ENCODE measurements at places on chromosomes 11 and 22.

DNA sequence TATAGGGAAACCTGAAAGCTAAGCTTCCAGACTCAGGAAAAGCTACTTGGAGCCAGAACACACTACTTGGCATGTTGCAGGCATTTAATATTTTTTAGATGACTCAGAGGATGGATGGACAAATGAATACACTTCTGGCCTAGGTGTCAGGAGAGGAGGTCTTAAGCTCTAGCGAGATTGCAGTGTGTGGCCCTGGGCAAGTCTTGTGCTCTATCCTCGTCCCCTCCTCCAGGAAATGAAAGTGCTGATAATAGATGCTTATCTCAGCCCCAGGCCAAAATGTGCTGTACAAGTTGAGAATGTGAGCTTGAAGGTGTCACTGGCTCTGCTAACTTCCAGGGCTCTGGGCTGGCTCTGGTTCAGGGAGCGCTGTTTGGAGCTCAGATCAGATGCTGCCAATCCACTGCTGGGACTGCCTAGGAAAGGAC lies 136.3 kb downstream of the PKNOX2 start:
- no peak for DNase-seq

DNA sequence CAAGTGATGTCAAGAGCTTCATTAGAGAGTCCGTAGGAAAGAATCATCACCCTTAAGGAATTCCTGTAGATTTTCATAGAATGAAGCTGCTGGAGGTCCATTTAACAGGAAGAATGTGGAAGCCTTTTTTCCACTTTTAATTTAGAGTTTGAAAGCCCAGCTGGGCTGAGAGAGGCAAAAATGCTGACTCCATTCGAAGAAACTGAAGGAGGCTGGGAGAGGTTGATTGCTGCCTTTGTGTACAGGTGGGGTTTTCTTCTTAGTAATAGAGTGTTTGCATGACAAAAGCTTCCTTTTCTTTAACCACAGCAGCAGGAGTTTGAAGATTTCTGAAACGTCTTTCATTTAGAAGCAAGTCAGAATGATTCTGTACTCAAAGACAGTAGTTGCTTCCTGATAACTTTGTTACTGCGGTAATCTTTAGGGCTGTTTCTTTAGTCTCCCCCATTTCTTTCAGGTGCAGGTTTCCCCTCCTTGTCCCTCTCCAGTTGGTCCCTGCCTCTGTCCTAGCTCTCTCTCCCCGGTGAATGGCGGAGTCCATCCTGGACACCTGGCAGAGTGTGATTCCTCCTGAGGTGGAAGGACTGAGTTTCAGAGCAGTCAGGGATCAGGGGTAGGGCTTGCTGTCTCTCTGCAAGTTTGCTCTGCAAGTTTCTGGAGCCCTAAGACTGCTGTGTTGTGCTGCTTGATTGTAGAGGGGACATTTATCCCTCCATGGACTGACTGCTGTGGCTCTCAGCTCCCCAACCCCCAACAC lies 166.2 kb downstream of the LDLRAD3 start:
- DNase-seq, result no peak

DNA sequence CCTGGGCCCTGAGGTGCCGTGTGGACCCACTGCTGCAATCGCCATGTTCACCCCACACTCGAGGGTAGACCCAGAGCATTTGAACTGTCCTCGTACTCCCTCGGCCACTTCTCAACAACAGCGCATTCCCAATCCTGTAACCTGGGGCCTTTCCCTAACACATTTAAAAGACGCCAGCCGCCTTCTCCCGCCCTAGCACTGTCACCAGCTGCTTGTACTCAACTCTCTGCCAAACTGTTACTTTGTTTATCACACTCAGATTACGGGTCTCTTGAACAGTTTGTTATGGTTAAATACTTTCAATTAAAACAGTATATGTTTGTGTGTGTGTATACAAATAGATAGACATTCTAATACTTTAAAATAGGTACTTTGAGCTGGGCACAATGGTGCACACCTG lies 20.7 kb downstream of the CDKN1C start:
- no peak for DNase-seq

DNA sequence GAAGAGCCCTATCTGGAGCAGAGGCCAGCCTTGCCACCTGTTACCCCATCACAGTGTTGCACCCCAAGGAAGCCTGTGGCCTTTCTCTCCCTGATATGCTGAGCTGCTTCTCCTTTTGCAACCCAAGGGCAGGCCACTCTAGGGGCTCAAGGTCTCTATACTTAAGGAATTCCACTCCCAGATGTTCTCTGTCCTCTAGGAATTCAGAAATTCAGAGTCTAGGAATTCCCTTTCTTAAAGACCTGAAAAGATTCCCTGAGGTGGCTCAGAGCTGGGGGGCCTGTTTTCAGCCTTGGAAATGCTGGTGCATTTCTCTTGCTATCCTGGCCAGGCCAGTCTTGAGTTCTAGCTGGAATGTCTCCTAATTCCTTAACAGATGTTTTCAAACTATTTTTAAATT lies 68.0 kb upstream of the OLFML1 start:
- DNase-seq, result no peak

GRCh38 chr11:2507945-2508749 lies 63.3 kb downstream of the KCNQ1 start:
- no peak for DNase-seq

DNA sequence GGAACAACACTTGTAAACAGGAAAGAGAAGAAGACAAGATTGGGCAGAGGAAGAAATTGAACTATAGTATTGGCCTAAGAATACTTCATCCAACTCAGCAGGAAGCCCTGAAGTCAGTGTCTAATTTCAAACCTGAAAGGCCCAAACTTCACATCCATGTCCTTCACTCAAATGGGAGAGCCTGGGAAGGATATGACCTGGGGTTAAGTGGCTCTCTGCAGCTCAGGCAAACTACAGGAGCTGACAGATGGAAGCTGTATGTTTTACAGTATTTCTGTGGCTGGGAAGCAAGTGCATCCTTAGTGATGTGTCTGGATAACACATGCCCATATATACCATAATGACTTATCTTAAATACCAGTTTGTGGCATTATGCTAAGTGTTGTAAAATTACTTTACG lies 196.2 kb downstream of the SOX6 start:
- DNase-seq, result no peak
